Activated T-helper 1 cell treated with anti-CD3 and anti-CD28 coated beads, Interleukin-12 subunit alpha, Interleukin-12 subunit beta, Interleukin-2, Interleukin-4 antibody, amounts not matched to agents 30 ng/mL and 10 ng/mL and 1 ng/mL, durations not matched to agents 14 hours and 24 hours and 36 hours (primary cell): ENCODE measurements at places on chromosomes 16 and 17. TPM values are rescaled to one million over a fixed set of nuclear protein-coding genes. Genes with fewer than 3 reads are reported as not detected.

TP53TG3C gene
- total RNA-seq = not detected in 2 replicates

DNA sequence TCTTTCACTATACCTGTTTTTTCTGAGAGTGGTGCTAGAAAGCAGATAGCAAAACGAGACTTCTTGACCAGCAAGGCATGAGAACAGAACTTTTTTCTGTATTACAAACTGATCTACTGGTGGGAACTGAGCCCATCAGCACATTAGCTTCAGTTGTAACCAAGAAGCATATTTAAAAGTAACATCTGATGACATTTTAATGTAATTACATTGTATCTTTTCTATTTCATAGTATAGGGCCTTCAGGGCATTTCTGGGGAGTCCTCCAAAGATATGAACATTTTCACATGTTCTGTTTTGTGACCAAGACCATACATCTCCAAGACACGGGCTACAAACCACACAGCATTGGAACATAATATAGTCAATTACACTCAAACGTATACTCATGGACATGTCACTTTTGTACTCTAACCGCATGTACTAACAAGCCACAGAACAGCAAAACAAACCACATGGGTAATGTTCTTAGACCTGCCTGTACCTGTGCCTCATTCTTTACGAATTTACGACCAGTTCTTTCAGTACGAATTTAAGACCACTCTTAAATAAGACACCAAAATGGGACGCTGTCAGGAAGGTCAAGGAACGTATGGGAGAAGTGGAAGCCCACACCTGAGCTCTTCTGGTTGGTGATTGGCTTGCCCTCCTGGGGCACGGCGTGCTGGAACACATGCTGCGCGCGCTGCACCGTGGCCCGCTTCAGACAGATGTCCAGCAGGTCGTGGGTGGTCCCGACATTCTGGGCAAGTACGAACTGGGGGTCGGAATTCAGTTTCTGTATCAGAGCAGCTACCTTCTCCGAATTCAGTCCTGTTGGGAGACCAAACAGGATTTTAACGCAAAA, 825 bp downstream of the BLMH start:
- peak; percentile 26 for DNase-seq

DNA sequence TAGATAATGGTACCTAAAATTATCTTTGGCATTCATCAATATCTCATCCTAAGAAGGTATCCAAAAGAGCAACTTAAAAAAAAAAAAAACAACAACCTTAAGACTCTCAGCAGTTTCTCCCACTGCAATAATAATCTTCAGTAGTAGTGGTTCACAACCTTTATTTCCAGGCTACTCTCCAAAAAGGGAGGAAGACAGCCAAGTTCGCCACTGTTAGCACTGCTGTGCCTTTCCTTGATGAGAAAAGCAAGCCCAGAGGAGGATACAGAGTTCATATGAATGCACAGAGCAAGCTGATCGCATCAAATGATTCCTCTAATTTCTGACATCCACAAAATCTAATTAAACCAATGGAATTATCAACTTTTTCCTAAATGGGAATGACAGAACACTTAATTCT, 199.4 kb downstream of the AATF start:
- no peak for DNase-seq

- no peak for DNase-seq
These were observed 23.9 kb downstream of the DNAI2 start for GRCh38 chr17:74297941-74298340.

DNA sequence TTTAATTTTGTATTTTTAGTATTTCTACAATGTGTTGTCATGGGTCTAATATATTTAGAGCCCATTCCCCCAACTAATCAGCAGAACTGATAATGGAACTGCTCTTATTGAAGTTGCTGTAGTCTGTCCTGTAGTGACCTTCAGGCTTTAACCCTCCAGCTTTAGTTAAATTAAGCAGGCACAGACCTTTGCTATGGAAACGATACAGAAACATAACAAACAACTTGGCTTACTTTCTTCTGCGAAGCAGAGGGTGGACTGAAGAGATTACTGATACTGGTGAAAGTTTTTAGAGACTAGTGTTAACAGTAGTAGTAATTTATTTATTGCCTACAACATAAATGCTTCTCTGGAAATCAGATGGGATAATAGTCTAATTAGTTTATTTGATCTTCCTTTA, 61.4 kb downstream of the NFATC3 start:
- DNase-seq = no peak

HEATR9 gene
- 0.13 TPM in 1 of 2 replicates, not detected in the other for total RNA-seq

GRCh38 chr17:51778842-51779241, 379.7 kb downstream of the CA10 start:
- DNase-seq = no peak

SLC52A1 gene
- 0.20 and 0.23 TPM in 2 replicates for total RNA-seq

DNA sequence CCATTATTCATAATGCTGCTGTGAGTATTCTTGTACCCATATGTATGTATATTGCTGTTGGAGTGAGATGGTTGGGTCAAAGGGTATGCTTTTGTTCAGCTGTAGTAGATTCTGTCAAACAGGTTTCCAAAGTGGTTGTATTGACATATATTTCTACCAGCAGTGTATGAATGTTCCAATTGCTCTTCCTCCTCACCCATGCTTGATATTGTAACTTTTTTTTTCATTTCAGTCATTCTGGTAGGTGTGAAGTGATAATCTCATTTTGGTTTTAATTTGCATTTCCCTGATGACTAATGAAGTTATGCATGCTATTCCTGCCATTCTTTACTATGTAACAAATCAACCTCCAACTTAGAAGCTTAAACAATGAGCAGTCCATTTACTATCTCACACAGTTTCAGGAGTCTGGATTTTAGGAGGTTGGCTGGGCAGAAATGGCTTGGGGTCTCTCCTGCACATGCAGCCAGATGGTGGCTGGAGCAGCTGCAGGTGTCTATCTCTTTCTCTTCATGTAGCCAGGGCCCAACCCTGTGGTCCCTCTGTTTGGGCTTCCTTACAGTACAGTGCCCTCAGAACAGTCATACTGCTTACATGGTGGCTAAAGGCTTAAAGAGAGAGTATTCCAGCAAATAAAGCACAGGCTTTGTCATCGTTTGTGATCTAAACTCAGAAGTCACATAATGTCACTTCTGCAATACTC, 21.2 kb downstream of the ERAL1 start:
- no peak for DNase-seq

GRCh38 chr17:73711184-73711583, 66.9 kb upstream of the SDK2 start:
- no peak for DNase-seq

TBC1D3H gene
- total RNA-seq = not detected in 2 replicates

- no peak for DNase-seq
These were observed 1.7 kb upstream of the TAF15 start for GRCh38 chr17:35807371-35808144.

RHBDF1 gene
- total RNA-seq = 0.52 and 0.96 TPM in 2 replicates

ZNF785 gene
- 19.2 and 21.5 TPM in 2 replicates for total RNA-seq

CD300LB gene
- total RNA-seq = not detected in 2 replicates

TM4SF5 gene
- not detected in 2 replicates for total RNA-seq

KRTAP2-3 gene
- total RNA-seq = not detected in 2 replicates

TUBG1 gene
- total RNA-seq = 90.0 and 95.2 TPM in 2 replicates

GRCh38 chr17:59621771-59622170, 2.1 kb downstream of the CLTC start:
- DNase-seq = no peak

DNA sequence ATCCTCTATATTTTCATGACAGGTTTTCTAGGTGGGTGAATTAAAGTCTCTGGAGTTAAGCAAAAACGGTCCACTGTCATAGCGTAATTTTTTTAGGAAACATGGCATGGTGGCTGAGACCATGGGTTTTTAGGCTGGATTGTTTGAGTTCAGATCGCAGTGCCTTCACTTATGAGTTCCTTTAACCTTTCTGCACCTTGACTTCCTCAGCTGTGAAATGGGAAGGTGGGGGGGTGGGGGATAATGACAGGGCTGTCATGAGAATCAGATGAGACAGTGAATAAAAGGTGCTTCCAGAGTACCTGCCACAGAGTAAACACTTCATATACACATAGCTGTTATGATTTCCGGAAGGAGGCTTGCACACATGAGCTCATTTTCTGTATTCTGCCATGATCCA, 11.8 kb downstream of the PRCD start:
- DNase-seq = no peak

ACD gene
- total RNA-seq = 56.7 and 59.1 TPM in 2 replicates

GRCh38 chr16:48950184-48950583, 331.5 kb downstream of the CBLN1 start:
- no peak for DNase-seq

KRTAP9-4 gene
- total RNA-seq = not detected in 2 replicates

C16orf92 gene
- not detected in 2 replicates for total RNA-seq

DNA sequence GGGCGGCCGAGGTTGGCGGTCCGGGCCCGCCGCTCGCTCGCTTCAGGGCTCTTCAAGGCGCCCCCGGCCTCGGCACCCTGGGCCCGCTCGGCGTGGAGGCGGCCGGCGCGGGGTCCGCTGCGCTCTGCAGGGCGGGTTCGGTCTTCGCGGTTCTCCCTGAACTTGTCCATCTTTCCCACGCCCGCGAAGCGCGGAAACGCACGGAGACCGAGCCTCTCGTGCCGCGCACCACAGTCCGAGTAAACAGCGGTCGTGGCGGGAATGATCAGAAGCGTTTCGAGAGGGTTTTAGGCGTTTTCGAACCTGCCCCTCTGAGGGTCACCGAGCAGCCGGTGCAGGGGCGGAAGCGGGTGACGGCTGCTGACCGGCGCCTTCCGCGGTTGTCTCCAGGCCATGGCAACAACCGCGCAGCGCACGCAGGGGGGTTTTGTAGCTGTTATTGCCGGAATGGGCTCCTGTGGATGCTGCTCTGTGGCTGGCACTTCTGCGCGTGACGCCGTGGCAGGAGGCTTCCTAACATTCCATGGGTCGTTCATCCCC, 414 bp downstream of the NARF start:
- DNase-seq = peak; percentile 16

GRCh38 chr17:79104898-79105600, 30.4 kb downstream of the ENGASE start:
- DNase-seq = no peak

DNA sequence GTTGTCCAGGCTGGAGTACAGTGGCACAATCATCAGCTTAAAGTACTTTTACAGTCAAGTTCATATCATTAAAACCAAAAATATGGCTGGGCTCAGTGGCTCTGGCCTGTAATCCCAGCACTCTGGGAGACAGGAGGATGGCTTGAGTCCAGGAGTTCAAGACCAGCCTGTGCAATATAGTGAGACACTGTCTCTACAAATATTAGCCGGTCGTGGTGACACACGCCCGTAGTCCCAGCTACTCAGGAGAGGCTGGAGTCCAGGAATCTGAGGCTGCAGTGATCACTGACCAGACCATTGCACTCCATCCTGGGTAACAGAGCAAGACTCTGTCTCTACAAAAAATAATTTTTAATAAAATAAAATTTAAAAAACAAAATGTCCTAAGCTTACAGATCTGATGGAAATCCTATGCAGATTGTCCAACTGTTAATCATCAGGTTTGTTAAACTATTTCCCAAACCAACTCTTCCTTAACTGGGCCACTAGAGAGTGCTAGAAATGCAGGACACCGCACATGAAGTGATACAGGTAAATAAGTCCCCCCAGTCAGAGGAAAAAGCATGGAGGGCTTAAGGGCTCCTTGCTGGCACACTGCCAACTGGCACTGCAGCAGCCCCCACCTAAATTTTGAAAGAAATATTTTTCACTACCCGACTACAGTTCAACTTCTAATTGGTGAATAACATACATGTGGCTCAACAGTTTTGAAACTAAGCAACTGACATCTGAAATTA, 2.8 kb downstream of the USP22 start:
- no peak for DNase-seq

- DNase-seq = no peak
These were observed 11.2 kb upstream of the DNAH17 start for GRCh38 chr17:78588258-78589030.
